ENCODE measurements at places on chromosomes 1 and 21.
A peak's percentile ranks its signal among the peaks of the same experiment; 100 is the strongest.

DNA sequence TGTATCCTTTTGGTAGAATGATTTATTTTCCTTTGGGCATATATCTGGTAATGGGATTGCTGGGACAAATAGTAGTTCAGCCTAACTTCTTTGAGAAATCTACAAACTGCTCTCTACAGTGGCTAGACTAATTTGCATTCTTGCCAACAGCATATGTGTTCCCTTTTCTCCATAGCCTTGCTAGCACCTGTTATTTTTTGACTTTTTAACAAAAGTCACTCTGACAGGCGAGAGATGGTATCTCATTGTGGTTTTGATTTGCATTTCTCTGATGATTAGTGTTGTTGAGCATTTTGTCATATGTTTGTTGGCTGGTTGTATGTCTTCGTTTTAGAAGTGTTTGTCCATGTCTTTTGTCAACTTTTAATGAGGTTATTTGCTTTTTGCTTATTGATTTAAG, 99.8 kb downstream of the UCK2 start:
- no peak for DNase-seq

DNA sequence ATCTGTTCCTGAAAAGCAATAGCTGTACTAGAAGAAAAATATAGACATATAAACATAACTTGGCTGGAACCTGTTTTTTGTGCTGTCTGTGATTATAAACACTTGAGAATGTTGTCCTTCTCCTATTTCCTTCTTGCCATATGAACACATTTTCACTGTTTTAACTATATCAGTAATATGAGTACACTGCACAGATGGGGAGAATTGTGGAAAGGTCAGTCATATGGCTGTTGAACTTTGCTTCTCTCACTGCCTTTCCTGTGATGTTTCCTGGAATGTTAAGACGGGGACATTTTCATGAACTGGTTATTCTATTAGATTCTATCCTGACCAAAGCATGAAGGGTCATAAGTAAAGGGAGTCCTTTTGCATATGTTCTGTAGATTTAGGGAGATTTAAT, 24.9 kb downstream of the HMCN1 start:
- no peak for DNase-seq

DNA sequence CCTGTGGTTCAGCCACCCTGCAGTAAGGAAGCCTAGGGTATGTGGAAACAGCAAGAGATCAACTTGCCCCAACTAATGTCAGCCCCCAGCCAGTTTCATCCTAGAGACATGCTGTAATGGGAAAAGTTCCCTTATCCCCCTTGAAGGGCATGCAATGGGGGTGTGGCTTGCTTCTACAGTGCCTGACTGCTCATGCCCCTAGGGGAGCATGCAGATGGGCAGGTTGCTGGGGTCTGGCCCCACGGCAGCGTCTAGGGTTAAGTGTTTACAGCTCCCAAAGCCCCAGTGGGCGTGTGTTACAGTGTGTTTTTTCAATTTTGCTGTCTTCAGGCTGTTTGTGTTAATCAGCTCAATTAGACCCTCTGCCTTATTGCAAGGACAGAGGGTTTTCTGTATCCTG, 1105.9 kb downstream of the AMY1C start:
- DNase-seq = no peak

GRCh38 chr1:94025383-94026340, 95.3 kb downstream of the ABCA4 start:
- peak; percentile 62 for DNase-seq

GRCh38 chr1:211938561-211938997, 96.8 kb downstream of the INTS7 start:
- DNase-seq = no peak

GRCh38 chr1:16172964-16173446, 17.1 kb upstream of the EPHA2 start:
- DNase-seq = peak; percentile 76

DNA sequence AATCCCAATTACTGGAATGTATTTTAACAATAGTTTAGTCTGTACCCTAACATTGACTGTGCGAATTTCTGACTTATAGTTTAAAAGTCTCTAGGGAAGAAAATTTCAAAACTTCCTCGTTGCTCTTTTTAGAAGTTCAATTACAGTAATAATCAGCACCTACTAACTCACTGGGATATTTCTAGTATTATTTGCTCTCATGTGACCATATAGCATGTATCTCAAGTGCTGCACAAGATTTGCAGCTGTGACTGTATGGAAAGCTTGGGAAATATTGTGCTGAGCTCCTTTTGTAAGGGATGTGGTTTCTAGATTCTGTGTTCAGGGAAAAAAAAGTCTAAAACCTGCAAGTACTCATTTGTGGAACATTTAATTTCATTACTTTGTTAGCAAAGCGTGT, 153.1 kb downstream of the ST6GALNAC3 start:
- DNase-seq = no peak

- peak; percentile 41 for DNase-seq
Observed at GRCh38 chr1:115977499-115978258, 1.4 kb downstream of the SLC22A15 start.

GRCh38 chr1:235835226-235835625, 31.5 kb downstream of the LYST start:
- DNase-seq = no peak

- DNase-seq = no peak
Observed at GRCh38 chr1:6171548-6172124, 8.5 kb downstream of the CHD5 start.

DNA sequence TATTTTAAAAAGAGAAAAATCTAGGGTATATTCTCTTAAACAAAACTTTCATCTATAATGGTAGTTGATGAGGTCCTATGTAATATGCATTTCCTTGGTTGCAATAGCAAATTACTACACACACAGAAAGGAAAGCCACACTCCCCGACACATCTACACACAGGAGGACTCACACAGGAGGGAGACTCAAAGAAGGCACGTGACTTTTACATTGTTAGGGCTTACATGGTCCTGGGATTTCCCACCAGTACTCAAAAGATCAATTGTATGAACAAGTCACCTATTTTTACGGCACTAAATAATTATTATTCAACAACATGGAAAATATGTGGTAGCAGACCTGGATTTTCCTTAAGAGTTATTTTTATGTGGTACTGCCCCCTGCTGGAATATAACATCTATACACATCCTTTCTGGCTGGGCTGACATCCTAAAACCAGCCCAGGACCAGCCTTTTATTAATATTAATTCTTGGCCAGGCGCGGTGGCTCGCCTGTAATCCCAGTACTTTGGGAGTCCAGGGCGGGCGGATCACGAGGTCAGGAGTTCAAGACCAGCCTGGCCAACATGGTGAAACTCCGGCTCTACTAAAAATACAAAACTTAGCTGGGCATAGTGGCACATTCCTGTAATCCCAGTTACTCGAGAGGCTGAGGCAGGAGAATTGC, 33.9 kb upstream of the LGALS8 start:
- DNase-seq = no peak

- no peak for DNase-seq
Observed at GRCh38 chr1:88063605-88064004, 620.5 kb upstream of the PKN2 start.

DNA sequence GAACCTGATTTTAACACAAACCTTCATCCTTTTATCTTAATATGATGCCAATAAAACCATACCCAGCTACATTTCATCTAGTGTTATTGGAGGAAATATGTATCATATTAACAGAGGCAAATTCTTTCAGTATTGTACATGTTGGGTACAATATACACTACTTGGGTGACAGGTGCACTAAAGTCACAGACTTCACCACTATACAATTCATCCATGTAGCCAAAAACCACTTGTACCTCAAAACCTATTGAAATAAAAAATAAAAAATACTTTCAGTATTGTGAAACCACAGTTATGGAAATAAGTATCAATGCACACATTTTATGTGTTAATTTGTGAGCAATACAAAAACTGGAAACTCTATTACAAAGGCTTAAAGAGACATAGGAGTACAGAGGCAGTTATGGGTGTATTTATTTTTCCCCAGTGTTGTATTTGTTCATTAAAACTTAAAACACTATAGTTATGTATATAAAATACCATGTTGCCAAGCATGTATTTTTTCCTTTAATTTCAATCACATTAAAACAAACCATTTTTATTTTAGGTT, 25.1 kb upstream of the GPR88 start:
- no peak for DNase-seq

- no peak for DNase-seq
Observed at GRCh38 chr21:44996983-44997936, 57.4 kb downstream of the SLX9 start.

DNA sequence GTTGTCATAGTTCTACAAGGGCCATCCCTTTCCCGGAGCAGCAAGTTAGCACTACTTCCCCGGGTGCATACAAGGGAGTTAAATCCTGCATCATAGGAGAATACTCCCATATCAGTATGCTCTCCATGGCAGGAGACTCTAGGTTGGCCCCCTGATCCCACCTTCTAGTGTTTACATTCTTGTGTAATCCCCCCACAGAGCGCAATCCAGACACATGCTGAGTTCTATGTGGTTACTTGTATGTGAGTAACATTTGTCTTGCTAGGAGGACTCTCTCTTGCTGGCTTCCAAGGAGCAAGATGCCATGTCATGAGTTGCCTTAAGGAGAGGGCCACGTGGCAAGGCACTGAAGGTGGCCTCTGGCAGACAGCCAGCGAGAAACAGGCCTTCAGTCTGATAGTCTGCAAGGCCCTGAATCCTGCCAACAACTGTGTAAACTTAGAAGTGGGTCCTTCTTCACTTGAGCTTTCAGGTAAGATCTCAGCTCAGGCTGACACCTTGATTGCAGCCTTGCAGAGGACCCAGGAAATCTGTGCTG, 155.3 kb downstream of the CDC7 start:
- no peak for DNase-seq

DNA sequence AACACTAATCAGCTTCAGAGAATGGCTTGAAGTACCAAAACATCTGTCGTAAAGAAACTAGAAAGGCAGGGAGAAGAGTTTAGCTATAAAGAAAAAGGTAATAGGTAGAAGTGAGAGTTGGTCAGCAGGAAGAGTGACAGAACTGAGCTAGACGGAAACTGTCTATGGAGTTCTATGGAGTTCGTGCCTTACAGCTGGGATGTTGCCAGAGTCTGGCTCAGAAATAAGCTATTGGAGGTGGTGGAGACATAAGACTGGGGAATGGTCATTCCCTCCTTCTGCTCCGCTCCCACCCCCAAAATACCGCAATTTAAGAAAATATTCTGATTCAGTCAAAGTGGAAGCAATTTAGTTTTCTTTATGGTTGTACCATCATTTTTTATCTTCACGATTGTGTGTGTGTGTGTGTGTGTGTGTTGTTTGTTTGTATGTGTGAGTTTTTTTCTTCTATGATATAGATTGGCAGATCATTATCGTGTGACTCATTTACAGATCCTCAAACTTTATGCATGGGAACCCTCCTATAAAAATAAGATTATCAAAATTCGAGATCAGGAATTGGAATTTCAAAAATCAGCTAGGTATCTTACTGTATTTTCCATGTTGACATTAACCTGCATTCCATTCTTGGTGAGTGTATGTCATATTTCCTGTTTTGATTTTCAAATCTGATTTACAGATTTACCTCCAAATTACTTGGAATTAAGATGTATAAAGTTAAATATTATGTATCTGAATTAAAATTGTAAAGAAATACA, 79.0 kb downstream of the HSPA13 start:
- DNase-seq = no peak

- no peak for DNase-seq
Observed at GRCh38 chr1:89322402-89322801, 41.5 kb upstream of the GBP6 start.

GRCh38 chr1:226634166-226634588, 85.6 kb downstream of the STUM start:
- no peak for DNase-seq

DNA sequence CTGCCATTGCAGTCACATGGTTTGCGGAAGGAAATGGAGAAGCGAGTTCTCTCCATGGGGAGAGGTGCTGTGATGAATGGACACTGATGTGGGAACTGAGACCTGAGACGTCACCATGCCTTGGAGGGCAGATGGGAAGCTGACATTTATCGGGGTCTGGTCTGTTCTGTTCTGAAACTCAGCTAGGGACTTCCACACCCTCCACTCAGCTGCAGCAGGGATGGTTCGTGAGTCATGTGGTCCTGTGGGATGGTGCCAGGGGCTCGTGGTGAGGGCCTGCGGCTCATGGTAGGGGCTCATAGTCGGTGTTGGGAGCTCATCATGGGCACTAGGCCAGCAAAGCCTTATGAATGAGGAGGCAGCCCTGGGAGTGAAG, 6.1 kb downstream of the GPR137B start:
- DNase-seq = no peak

- DNase-seq = no peak
Observed at GRCh38 chr1:17120962-17121837, 1.9 kb upstream of the PADI2 start.

- no peak for DNase-seq
Observed at GRCh38 chr1:234281826-234282489, 91.3 kb upstream of the COA6 start.

- no peak for DNase-seq
Observed at GRCh38 chr1:229913489-229913888, 153.5 kb upstream of the GALNT2 start.

- DNase-seq = no peak
Observed at GRCh38 chr1:220409771-220410595, 118.0 kb upstream of the MARK1 start.

DNA sequence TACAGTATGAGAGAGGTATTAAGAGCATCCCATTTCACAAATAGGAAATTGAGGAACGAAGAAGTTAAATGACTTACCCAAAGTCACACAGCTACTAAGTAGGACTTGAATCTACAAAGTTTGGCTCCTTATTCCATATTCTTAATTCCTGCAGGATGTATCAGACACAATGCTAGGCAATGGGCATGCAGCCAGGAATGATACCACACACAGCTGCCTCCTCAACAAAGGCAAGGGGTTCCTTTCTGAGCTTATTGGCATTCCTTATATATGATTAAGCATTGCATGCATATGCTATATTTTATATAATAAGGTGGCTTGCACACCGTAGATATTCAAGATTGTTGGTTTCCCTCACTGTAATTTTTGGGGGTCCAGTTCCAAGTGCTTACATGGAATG, 34.2 kb upstream of the JUN start:
- DNase-seq = peak; percentile 96

DNA sequence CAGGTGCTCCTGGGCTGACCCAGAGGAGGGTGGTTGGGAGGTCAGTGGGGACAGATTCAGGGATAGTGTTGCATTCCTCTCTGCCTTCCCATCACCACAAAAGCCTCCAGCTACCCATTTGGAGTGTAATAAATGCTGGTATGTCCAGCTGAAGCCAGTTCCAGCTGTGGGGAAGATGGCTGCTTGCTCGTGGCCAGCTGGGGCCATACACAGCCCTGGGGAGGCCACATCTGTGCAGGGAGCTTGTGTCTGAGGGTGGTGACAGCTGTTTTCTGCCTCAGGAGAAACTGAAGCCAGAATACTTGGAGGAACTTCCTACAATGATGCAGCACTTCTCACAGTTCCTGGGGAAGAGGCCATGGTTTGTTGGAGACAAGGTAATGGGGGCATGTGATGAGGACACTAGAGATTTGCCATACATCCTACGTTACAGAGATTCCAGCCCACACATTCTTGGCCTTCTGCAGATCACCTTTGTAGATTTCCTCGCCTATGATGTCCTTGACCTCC, 2.7 kb downstream of the GSTM4 start:
- no peak for DNase-seq

DNA sequence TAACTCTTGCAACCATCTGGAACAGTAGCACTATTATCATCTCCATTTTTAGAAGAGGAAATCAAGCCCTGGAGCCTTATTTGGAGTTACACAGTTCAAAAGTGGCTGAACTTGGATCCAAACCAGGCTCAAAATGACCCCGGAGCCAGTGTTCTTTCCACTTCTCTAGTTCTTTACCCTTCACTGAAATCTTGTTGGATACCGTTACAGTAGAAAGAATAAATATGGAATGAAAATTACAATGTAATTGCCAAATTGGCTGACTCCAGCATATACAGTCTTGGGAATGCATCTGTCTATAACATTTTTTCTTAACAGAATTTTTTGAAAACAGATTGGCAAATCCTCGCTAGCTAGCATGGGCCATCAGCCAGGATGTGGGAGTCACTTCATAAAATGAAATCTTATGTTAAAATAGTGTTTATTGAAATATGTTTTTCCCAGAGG, 261.4 kb downstream of the CTH start:
- no peak for DNase-seq

Measured in HS-27A (cell line).